Urinary bladder (tissue), 4 donors: ENCODE measurements at places on chromosomes 13 and 19. TPM values are rescaled to one million over a fixed set of nuclear protein-coding genes. Genes with fewer than 3 reads are reported as not detected.

Gene CBY2
- 0.21 TPM for total RNA-seq

Gene LRRC63
- total RNA-seq = 1.2 TPM

Gene NOTCH3
- total RNA-seq = 53.6 TPM

Gene TNNT1
- 47.2 TPM for total RNA-seq

Gene B3GNT3
- total RNA-seq = 5.7 TPM

Gene LILRA1
- 0.26 TPM for total RNA-seq

Gene MBD3L3
- not detected for total RNA-seq

Gene PRSS57
- total RNA-seq = not detected

Gene ZNF563
- total RNA-seq = 8.4 TPM

Gene EDDM13
- not detected for total RNA-seq

Gene CYP2S1
- 0.53 TPM for total RNA-seq

Gene IGFL3
- not detected for total RNA-seq

Gene CYP4F12
- total RNA-seq = 30.3 TPM

Gene CDC42EP5
- total RNA-seq = 31.4 TPM

Gene ZNF430
- 25.9 TPM for total RNA-seq

Gene VSIG10L
- 0.74 TPM for total RNA-seq

Gene HCN2
- total RNA-seq = 0.26 TPM

Gene NKPD1
- 0.58 TPM for total RNA-seq

Gene PTGIR
- total RNA-seq = 2.6 TPM

Gene NCCRP1
- total RNA-seq = 1.1 TPM

Gene ZNF578
- 10.7 TPM for total RNA-seq

Gene IGFL2
- total RNA-seq = not detected

Gene NXNL1
- total RNA-seq = not detected

Gene TJP3
- total RNA-seq = 3.1 TPM

Gene LHB
- total RNA-seq = not detected

Gene PLK5
- 0.37 TPM for total RNA-seq
